ENCODE measurements at places on chromosomes 16 and 17.

- no peak for DNase-seq
Measured at GRCh38 chr16:66459878-66460277, 32.8 kb downstream of the BEAN1 start.

DNA sequence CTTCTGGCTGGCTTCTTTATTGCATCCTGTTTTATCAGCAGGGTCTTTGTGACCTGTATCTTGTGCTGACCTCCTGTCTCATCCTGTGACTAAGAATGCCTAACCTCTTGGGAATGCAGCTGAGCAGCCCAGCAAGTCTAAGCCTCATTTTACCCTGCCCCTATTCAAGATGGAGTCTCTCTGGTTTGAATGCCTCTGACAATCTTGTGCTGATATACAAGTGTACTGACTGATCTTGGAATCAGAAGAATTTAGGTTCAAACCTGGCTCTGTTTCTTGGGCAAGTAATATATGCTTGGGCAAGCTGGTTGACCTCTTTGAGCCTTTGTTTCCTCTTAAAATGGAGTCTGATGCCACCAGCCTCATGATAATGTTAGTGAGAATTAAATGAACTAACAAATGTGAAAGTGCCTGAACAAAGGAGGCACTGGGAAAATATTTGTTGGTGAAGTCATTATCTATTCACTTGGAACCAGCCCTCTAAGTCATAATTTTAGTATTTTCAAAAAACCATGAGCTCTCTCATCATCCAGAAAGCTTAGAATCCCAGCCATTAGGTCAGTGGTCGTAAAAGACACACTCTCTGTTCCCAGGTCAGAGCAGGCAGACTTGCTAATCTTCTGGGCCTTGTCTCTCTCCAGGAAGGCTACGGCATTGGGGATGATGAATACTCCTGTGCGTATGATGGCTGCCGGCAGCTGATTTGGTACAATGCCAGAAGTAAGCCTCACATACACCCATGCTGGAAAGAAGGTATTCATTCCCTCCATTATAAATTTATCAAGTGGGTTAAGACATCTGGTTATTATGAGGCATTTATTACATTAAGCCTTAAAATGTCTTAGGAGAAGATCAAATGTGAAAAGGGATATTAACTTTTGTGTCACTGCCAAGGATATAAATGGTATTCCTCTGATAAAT is 18.1 kb upstream of the ARL2BP start:
- no peak for DNase-seq

- peak; percentile 82 for DNase-seq
Measured at GRCh38 chr17:336110-337021, 16.2 kb downstream of the RPH3AL start.

- DNase-seq: peak; percentile 40
Measured at GRCh38 chr17:51164911-51165679, 1.1 kb upstream of the NME2 start.

DNA sequence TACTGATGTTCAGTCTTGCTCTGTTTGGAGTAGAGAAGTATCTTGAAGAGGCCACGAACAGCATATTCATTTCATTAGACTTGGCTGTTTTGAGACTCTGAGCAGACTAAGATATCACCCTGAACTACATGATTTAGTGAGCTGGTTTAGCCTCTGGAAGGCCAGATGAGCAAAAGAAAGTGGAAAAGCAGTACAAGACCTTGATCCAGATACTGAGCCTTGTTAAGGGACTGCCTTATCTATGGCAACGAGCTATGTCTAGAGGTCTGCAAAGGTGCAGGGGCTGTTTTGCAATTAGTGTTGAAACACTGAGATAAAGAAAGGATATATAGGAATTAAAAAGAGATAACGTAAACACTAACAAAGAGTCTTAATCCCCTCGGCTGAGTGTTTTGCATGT is 231.4 kb downstream of the IRX3 start:
- DNase-seq: no peak

DNA sequence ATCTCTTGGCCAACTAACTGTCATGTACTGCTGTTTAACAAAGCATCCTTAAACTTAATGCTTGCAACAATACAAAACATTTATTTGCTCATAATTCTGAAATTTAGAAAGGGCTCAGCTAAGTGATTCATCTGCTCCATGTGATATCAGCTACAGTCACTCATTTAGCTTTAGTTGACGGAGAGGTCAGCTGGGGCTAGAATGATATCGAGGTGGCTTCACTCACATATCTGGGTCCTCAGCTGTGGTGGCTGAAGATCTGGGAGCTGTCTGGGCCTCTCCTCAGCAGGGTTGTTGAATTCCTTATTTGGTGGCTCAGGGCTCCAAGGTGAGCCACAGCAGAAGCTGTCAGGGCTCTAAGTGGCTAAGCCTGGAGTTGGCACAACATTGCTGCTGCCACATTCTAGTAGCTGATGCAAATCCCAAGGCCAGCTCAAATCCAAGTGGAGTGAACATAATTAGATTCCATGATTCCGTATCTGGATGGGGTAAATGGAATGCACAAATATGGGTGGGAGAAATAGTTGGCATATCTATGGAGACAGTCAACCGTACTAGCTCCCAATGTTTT is 62.8 kb downstream of the HS3ST3A1 start:
- no peak for DNase-seq

- peak; percentile 2 for DNase-seq
Measured at GRCh38 chr17:55598495-55598894, 87.2 kb upstream of the SMIM36 start.

DNA sequence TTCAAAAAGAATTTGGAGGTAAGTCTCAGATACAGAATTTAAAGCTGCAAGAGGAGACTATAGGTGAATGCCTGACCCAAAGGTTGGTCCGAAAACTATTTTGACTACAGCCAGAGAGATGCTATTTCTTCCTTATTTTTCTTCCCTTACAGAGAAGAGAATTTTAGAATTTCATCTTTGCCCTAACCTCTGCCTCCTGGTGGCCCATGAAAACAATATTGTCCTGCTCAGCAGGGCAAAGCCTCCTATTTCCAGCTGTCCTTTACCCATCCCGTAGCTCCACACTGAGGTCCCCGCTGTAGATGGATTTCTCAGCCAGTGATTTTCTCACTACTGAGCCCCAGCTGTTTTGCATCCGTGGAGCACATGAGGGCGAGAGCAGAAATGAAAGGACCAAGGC is 24.6 kb downstream of the HOXB1 start:
- no peak for DNase-seq

Measured in NCI-H1417 (cell line).